Activated T-cell treated with anti-CD3 and anti-CD28 coated beads for 1 hour (primary cell): ENCODE measurements at places on chromosomes 16 and 17.
A peak's percentile ranks its signal among the peaks of the same experiment; 100 is the strongest.

- no peak for DNase-seq
These were observed 7.0 kb downstream of the IRX6 start for GRCh38 chr16:55330781-55331647.

DNA sequence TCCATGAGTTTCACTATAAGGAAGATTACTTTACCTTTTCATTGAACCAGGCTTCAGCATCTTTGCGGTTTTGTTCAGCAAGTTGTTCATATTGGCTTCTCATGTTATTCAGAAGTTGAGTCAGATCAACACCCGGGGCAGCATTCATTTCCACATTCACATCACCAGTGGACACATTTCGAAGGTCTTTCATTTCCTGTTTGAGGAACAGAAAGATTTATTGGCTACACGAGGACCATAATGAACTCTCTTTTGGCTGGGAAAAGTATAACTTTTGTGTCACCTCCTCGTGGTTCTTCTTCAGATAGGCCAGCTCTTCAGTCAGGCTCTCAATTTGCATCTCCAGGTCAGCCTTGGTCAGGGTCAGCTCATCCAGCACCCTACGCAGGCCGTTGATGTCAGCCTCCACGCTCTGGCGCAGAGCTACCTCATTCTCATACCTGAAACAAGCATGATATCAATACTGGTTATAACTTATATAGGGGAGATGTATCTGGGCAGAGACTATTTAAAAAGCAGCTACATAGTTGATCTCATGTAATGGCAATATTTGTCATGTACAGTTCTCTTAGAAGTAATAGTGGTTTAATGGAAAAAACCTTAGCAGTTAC lies 2.1 kb downstream of the KRT10 start:
- DNase-seq, result no peak

GRCh38 chr17:20095336-20096080 lies 86.3 kb downstream of the SPECC1 start:
- no peak for DNase-seq

GRCh38 chr17:32722733-32723132 lies 154.2 kb downstream of the MYO1D start:
- no peak for DNase-seq

DNA sequence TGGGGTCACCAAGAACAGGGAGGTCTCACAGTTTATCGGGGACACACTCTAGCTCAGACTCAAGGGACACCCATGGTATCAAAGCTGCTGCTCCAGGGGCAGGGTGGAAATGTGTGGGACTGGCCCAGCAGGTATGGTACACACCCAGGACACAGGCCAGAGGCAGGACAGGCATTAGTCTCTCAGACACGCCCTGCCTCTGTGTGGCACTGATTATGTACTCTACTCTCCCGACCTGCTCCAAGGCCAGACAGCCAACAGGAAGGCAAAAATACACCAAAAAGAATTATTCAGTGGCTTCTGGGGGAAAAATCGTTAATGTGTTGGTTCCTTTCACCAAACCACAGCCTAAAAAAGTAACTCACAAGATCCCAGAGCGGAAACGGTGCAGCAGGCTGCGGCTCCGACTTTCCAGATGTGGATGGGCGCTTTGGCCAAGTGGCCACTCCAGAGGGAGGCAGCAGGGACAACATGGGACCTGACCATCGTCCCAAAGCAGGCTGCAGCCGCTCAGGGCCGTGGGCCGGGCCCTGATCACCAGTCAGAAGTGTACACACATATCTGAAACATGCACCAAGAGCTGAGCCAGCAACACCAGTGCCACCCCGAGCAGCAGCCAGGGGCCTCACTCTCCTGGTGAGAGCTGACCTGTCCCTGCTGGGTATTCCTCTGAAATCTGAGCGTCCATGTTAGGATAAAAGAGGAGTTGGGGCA lies 1.0 kb upstream of the SIRT7 start:
- no peak for DNase-seq

GRCh38 chr17:50149417-50150353 lies 792 bp downstream of the PPP1R9B start:
- DNase-seq, result peak; percentile 47

- no peak for DNase-seq
These were observed 36.1 kb downstream of the PRKCB start for GRCh38 chr16:23871924-23872323.

GRCh38 chr16:29986231-29986630 lies 9.2 kb downstream of the HIRIP3 start:
- no peak for DNase-seq

DNA sequence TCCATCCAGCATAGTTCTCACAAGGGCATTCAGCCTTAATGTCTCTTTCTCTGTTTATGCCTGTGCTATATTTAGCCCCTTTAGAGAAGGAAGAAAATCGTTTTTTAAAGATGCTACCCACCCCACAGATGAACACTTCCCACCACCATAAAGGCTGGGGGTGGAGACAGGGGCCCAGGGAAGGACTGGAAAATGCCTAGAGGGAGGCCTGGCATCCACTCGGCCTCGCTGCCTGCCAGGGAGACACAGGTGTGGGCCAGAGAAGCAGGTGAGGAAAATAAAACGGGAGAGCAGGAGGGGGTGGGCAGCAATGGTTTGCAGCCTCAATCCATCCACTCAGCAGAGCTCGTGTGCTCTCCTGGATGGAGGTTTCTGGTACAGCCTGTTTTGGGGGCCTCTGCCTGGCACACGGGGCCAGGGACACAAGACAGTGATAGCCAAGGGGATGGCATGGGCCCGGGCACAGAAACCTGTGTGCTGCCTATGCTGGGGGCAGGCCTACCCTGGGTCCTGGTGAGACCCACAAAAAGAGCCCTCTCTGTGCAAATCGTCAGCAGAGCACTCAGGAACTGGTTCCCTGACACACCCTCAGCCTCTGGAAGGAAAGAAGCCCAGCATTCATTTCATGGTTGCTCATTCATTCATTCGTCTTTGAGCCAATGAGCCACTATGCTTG lies 121.4 kb downstream of the C16orf78 start:
- no peak for DNase-seq

DNA sequence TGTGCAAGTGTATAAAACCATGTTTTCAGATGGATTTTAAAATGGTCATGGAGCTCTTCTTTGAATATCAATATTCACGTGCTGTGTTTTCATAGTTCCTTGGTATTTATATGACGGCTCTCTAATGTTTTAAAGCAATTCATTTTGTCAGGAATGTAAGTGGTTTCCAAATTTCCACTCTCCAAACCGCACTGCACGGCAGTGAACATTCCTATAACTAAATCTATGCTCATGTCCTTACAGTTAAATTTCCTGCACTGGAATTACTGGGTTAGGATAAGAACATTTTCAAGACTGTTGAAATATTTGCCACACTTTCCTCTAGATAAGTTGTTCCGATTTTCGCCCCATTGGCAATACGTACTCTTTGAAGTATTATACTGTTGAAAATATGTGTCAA lies 398.9 kb downstream of the PMP22 start:
- DNase-seq, result no peak

GRCh38 chr16:81734632-81735434 lies 44.3 kb upstream of the PLCG2 start:
- no peak for DNase-seq

DNA sequence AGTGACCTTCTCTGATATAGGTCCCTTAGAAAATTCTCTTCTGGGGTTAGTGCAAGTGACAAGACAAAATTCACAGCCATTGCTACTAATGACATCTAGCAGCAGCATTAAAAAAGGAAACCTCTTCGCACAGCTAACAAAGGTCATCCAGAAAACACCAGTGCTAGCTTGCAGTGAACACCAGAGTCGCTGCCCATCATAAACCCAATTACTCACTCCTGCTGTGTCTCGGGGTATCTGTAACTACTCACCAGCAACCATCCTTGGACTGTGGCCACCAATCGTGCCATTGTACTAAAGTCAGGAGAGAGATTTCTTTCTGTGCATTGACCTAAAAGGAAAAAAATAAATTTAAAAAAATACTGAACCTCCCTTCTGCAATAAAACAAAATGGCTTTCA lies 1494.7 kb upstream of the CDH8 start:
- no peak for DNase-seq

GRCh38 chr17:27453471-27453870 lies 2.8 kb upstream of the KSR1 start:
- no peak for DNase-seq

- DNase-seq, result no peak
These were observed 407.6 kb downstream of the TMEM114 start for GRCh38 chr16:8182761-8183160.

GRCh38 chr17:6569370-6570285 lies 13.3 kb upstream of the PITPNM3 start:
- no peak for DNase-seq

DNA sequence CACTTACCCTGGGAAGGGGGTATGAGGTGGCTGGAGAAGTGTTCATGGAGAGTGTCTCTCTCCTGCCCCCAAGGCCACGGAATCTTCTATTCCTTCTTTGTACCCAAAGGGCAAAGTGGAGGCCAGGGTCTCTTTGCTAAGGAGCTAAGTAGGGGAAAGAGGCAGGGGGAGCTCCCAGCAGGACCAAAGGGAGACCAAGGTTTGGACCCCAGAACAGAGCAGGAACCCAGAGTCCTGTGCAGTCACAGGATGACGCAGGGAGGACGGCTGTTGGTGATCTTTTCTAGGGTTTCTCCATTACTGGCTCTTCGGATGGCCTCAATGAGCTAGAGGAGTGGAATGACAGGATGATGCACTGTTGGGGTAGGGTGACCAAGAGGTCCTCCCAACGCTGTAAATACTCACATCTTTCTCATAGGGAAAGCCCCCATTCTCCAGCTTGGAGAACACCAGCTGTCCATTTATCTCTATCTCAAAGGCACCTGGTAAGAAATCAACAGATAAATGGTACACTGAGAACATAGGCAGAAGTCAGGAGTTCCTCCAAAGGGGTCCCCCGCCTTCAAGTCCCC lies 966 bp downstream of the MIEN1 start:
- DNase-seq, result no peak

- no peak for DNase-seq
These were observed 154.2 kb upstream of the SHISA6 start for GRCh38 chr17:11086646-11087340.

DNA sequence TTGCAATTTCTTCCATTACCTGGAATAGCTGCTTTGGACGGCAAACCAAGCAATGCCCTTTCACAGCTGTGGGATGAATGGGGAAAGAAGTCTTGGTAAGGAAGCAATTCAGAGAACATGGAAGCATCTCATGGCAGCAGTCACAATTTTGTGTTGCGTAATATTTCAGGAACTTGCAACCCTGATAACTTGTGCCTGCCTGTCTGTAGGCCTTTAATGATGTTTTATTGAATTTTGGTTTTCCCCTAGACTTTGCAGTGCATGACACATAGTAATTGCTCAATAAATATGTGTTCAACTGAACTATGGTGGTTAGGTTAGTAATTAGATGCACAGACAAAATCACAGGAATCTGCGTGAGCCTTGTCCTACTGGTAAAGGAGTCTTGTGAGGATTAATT lies 439.5 kb downstream of the WWOX start:
- no peak for DNase-seq

- no peak for DNase-seq
These were observed 555.0 kb upstream of the GOT2 start for GRCh38 chr16:59289151-59289550.

- no peak for DNase-seq
These were observed 50.6 kb downstream of the CNGB1 start for GRCh38 chr16:57920215-57920879.

DNA sequence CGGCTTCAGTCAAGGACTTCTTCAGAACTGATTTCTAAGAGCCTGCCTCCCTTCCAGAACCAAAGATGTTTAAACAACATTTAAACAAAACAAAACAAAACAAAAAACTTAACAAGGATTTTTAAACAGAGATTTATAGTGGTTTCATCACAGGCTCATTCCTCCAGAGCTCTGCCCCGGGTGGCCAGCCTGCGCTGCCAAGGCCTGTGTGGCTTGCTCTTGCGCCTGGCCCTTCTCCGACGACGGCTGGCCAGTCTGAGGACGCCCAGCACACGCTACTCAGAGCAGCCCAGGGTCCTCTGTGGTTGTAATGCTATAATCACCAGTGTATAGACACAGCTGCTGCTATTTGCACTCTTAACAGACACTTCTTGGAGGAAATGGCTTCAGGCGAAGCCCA lies 307.2 kb upstream of the MYOCD start:
- no peak for DNase-seq

DNA sequence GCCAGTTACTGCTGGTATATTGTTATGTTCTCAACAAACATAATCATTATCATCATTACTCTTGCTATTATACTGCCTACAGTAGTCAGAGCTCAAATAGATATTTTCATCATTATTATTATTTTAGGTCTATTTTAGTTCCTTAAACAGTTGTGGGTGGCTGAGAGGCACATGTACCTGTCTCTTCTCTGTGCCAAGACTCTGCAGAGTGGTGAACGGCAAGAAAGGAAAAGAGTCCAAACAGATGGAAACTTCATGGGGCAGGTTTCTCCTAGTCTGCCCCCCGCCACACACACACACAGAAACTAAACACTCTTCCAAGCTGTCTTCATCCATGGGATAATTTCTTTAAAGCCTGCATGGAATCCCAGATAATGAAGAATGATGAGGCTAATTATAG lies 77.7 kb upstream of the CLEC3A start:
- no peak for DNase-seq

DNA sequence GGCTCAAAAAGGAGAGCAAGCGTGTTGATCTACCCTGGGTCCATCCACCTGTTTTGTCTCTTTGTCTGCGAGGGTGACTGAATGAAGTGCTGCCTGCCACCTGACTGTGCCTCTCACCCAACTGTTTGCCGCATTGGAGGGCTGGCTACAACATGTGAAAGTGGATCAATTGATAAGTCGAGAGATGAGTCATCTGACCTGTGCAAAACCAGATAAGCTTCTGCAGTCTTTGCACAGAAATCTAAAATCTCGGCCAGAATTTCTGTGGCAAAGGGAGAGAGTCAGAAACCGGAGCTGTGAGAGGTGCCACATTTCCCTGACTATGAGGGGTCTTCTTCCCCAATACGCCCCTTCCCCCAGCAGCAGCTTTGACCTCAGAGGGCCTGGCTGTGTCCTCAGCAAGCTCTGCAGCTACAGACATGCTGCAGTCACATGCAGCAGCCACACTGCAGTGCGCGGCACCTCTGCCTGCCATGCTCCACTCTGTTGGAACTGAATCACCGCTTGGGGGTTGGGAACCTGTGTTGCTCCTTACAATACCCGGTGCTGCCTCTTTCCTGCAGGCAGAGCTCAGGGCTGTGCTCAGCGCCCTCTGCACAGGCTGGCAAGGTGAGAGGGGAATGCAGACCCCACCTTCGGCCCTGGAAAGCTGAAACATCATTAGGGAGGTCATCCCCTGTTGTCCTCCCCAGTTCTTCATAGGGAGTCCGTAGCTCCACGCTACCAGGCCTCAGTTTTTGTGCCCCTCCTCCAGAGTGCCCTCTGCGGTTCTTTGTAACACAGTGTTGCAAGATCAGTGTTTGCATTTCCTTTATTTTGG lies 16.2 kb upstream of the HAS3 start:
- no peak for DNase-seq
